ENCODE measurements at places on chromosomes 13 and 19. TPM values are rescaled to one million over a fixed set of nuclear protein-coding genes. Genes with fewer than 3 reads are reported as not detected.

PRODH2 gene
- total RNA-seq, result not detected

SELENOV gene
- total RNA-seq, result not detected

NMRK2 gene
- total RNA-seq, result not detected

CYP4F3 gene
- total RNA-seq, result 2.9 TPM

DEDD2 gene
- total RNA-seq, result 18.2 TPM

ZSCAN1 gene
- not detected for total RNA-seq

OR7E24 gene
- not detected for total RNA-seq

RFPL4A gene
- total RNA-seq, result not detected

PRSS57 gene
- total RNA-seq, result not detected

ZNF208 gene
- not detected for total RNA-seq
